CD14-positive monocyte (primary cell): ENCODE measurements at places on chromosomes 16 and 17. TPM values are rescaled to one million over a fixed set of nuclear protein-coding genes. Genes with fewer than 3 reads are reported as not detected.

- no peak for DNase-seq
These were observed 69.7 kb downstream of the ESRP2 start for GRCh38 chr16:68166264-68166663.

The KIF18B gene
- polyA plus RNA-seq: not detected in 2 replicates

The CCDC154 gene
- polyA plus RNA-seq: not detected

The SMPD3 gene
- 0.40 TPM for polyA plus RNA-seq

The TUBB3 gene
- not detected for polyA plus RNA-seq

- DNase-seq: no peak
These were observed 55.4 kb downstream of the RTN4RL1 start for GRCh38 chr17:1969712-1970111.

The NFE2L1 gene
- 27.0 and 28.1 TPM in 2 replicates for polyA plus RNA-seq

The ITGAD gene
- 0.04 TPM in 1 of 2 replicates, not detected in the other for polyA plus RNA-seq

The CA7 gene
- not detected for polyA plus RNA-seq

DNA sequence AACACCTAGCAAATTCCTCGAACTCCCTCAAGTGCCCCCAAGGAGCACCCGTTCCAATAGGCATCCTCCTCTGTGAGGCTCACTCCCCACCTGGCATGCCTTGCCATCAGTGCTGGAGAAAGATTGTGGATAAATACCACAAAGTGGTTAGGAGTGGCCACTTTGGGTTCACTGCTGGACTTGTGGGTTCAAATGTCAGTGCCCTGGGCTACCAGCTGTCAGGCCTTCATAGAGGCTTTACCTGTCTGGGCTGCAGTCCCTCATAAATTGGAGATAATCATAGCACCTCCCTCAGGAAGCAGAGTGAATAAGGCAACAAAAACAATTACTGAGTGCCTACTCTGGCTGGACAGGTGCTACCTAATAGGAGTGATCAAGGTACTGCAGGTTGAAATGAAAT is 1.5 kb upstream of the SYT17 start:
- DNase-seq: no peak

GRCh38 chr16:12590963-12591362 is 212.7 kb downstream of the CPPED1 start:
- DNase-seq: no peak

The C16orf89 gene
- polyA plus RNA-seq: not detected

GRCh38 chr16:5001571-5001970 is 32.2 kb downstream of the NAGPA start:
- no peak for DNase-seq

The CRISPLD2 gene
- 40.7 and 60.0 TPM in 2 replicates for polyA plus RNA-seq

DNA sequence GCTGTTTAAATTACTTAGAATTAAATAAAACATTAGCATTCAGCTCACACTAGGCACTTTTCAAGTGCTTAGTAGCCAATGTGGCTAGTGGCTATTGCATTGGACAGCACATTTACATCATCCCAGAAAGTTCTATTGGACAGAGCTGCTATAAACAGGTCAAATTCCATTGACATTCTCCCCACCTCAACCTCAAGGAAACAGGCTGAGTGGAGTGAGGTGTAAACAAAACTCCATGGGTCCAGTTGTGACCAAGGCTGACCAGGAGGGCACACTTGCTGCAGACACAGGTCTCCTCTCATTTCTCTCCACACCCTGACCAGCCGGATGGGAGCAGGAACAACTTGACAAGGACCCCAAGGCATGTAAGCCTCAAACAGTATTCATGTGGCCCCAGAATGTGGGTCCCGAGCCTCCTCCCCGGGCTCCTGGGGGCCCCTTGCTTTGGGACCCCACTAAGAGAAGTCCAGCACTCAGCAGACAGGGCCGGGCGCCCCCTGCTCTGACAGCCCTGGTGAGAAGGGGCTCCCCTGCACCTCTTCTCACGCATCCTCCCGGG is 488 bp downstream of the C17orf113 start:
- no peak for DNase-seq

The ACBD4 gene
- 7.1 and 7.4 TPM in 2 replicates for polyA plus RNA-seq

DNA sequence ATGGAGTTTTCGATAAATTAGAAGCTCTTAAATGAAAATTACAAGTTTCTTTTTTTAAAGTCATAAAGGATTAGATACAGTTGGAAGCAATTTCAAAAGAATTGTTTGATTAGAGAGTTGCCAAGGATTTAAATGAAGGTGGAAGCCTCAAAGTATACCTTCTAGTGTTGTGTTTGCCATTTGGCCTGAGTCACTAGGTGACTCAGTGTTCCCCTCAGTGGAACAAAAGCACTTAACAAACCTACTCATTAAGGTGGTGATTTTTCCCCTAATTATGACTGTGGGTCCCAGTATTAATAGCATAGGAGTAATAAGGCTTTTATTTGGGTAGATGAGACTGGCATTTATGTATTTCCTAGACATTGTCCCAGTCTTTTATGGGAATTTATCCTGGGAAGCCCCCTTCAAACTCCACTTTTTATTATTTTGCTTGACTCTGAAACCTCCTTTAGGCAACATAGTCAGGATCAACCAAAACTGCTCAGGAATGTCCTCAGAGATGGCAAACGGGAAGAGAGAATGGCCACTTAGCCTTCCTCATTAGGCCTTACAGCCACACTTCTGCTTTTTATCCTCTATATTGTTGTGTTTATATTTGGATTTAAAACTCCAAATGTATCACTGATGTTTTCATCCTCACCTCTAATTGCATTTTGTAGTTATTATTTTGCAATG is 161.0 kb downstream of the FTO start:
- peak; percentile 66 for DNase-seq

DNA sequence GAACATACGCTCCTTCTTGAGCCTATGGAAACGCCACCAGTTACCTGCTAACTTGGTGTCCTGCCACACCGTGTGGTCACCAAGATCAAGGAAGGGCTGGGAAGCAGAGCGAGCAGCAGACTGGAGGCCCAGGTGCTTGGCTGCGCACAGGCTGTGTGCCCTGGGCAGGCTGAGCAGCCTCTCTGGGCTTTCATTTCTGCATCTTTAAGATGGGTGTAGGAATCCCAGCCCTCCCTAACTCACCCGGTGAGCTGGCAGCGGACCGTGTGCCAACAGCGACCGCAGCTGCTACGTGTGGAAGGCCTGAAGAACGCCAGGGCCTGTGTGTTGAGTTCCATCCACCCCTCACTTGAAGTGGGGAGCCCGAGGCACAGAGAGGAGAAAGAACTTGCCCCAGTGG is 80.0 kb downstream of the IRF8 start:
- no peak for DNase-seq

DNA sequence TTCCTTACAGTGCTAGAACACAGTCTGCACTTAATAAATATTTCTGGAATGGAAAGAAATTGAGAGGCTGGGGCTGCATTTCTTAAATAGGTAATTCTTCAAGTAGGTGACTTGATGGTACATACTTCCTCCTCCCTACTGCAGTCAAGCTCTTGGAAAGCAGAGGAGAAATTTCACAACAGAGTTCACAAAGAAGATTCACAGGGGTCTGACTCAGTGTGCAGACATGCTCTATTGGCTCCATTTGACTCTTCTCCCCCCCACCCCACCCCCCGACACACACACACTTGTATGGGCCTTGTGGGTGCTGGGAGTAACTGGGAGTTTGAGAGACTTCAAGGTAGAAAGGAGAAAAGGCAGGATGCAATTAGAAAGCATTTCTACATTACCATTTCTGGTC is 6.2 kb upstream of the MYOCD start:
- no peak for DNase-seq

DNA sequence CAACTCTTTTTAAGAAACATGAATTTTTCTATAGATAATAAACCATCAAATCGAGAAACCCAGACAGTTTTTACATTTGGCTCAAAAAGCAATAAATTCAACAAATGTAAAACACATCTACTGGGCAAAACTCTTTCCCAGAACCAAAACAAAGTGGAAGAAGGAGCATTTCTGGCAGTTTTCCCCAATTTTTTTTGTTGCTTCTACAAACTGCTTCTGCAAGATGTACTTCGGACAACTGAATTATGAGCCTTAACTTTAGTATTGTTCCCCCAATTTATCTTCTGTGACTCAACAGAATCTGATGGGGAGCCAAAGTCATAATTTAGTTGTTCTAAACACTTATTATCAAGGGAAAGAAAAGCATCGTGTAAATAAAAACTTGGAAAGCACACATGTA is 1047.2 kb downstream of the CDH11 start:
- no peak for DNase-seq

The ABCA10 gene
- polyA plus RNA-seq: 0.08 TPM

- DNase-seq: no peak
These were observed 30.9 kb downstream of the LRRC36 start for GRCh38 chr16:67357561-67357960.

DNA sequence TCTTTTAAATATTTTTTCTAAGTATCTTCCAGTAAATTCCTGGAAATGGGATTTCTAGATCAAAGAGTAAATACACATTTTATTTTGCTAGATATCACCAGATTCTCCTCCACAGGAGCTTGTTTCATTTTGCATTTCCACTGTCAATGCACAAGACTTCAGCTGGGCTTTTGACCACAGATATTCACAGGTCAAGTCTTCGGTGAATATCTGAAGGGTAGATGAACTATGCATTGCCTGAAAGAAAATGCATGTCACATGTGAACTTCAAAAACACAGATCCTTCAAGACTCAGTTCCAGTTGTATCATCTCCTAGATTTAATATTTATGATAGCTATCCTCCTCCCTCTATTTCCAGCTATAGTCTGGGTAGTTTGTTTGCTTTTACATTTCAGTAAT is 963.6 kb upstream of the GOT2 start:
- DNase-seq: no peak

- peak; percentile 12 for DNase-seq
These were observed 3.2 kb downstream of the CRISPLD2 start for GRCh38 chr16:84822990-84823389.

- DNase-seq: no peak
These were observed 41.6 kb downstream of the OR3A1 start for GRCh38 chr17:3256575-3256974.

The HBQ1 gene
- not detected for polyA plus RNA-seq

- DNase-seq: peak; percentile 12
These were observed 23.4 kb downstream of the WWOX start for GRCh38 chr16:78122774-78123315.
